ENCODE measurements at places on chromosomes 2 and 18. TPM values are rescaled to one million over a fixed set of nuclear protein-coding genes. Genes with fewer than 3 reads are reported as not detected.

DNA sequence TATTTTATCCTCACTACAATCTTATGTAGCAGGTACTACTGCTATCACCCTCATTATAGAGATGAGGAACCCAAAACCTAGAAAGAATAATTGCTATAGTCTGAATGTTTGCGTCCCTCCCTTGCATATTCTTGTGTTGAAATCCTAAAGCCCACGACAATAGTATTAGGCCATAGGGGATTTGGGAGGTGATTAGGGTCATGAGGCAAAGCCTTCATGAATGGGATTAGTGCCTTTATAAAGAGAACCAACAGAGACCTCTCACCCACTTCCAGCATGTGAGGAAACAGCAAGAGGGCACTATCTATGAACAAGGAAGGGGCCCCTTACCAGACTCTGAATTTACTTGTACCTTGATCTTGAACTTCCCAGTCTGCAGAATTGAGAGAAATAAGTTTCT is 500.3 kb upstream of the FAM98A start:
- H3K36me3 ChIP-seq, result no peaks in the 10 kb centered on the region
- H3K4me1 ChIP-seq, result peaks cover 3% of the 10 kb centered on the region
- no peaks in the 10 kb centered on the region for H3K27me3 ChIP-seq
- H3K27ac ChIP-seq, result no peak overlapping the region
- no peak overlapping the region for H3K4me3 ChIP-seq
- no peak for DNase-seq

DNA sequence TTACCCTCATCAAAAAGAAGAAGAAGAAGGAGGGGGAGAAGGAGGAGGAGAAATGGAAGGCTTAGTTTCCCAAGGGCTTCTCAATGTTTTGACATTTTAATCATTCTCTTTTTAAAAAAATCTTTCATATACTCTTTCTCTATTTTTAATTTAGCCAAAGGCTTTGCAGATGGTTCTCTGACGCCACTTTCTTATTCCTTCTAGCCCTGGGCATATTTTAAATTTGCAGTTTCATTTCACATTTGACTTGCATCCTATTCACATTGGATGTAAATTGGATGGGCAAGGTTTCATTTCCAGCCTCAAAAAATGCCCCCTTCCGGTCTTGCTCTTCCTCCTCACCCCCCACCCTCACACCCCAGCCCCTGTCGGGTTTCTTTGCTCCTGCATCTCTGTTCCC is 29.8 kb downstream of the MAL start:
- no peak overlapping the region for H3K4me3 ChIP-seq
- H3K4me1 ChIP-seq, result peaks cover 99% of the 10 kb centered on the region
- peaks cover 29% of the 10 kb centered on the region for H3K36me3 ChIP-seq

- no peaks in the 10 kb centered on the region for H3K36me3 ChIP-seq
- H3K4me3 ChIP-seq, result no peak overlapping the region
- H3K27me3 ChIP-seq, result peaks cover 40% of the 10 kb centered on the region
- no peak overlapping the region for H3K27ac ChIP-seq
Observed at GRCh38 chr2:99852376-99852934, 289.9 kb downstream of the AFF3 start.

- DNase-seq, result peak; percentile 41
- H3K4me1 ChIP-seq, result no peaks in the 10 kb centered on the region
- no peaks in the 10 kb centered on the region for H3K27me3 ChIP-seq
- H3K4me3 ChIP-seq, result no peak overlapping the region
- H3K36me3 ChIP-seq, result no peaks in the 10 kb centered on the region
Observed at GRCh38 chr2:68292108-68292710, 27.5 kb downstream of the CNRIP1 start.

The TP53I3 gene
- total RNA-seq, result 21.4 TPM

Measured in PC-9 (cell line).